ENCODE measurements at places on chromosomes 6 and 20.

DNA sequence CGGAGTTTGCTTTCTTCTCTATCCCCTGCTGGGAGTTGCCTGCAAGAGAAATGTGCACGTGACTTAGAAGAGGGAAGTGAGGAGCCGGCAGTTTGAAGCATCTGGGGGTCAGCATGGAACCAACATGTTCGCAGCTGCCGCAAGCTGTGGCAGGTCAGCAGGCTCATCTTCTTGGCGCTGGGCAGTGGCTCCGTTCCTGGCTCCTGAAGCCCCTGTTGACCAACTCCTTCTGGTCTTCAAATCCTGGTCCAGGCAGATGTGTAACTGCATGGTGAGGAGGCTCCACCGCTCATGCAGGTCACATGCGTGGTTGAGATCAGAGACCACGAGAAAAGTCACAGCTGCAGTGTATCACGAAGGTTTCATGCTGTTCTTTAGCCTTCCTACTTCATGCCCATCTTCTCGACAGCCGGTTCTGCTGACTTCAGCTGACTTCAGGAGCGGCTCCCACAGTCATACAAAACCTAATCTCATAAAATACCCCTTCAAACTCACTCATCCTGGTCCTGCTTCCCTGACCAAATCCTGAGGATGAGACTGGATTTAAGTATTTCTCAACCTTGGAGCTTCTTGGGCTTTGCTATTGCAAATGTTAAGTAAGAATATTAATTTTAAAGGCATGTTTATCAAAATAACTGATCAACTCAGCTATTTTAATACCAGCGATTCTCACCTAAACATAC lies 44.9 kb upstream of the BCAS1 start:
- DNase-seq, result no peak

DNA sequence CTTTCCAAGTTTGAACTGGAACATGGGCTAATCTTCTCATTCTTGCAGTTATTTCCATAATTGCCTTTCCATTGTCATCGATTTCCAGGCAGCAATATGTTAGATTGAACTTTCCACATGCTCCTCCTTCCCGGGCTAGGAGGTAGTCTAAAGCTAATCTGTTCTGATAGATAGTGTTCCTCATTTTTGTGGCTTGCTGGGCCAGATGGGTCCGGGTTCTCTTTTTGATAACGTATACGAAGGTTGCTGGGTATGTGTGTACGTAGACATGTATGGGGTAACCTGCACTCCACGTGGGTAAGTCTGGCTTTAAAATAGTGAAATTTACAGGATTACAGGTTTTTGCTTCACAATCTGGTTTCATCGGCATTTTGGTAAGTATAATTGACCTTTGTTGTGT lies 14.0 kb upstream of the GMPR start:
- DNase-seq, result no peak

GRCh38 chr20:46330831-46331371 lies 22.6 kb upstream of the CDH22 start:
- no peak for DNase-seq

DNA sequence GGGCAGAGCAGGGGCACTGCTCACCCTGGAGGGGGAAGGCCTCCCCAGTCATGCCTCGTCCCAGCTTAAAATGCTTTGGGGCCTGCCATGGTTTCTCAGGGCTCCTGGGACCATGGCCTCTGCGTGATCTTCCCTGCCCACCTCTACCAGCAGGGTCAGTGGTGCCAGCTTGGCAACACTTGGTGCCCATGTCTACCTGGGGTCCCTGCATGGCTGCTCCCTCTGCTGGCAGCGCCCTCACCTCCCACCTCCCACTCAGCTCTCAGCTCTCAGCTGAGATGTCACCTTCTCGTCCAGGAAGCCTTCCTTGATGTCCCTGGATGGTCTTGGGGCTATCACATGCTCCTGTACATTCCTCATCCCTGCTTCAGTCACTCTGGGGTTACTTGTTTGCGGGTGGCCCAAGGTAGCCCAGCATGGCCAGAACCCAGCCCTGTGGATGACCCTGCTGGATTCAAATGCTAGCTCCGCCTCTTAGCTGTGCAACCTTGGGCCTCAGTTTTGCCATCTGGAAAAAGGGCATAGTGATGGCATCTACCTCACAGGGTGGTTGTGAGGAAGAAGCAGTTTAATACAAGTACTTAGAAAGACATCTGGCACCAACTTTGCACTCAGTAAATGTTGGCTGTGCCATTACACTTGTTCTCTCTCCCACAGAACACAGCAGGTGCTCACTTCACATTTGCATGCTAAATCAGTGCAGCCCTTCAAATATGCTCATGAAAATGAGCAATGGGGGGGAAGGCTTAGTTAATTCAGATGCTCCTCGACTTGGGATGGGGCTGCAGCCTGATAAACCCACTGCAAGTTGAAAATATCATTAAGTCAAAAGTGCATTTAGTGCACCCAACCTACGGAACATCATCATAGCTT lies 53.5 kb upstream of the PTPN1 start:
- DNase-seq, result no peak

GRCh38 chr6:38509713-38510112 lies 130.0 kb downstream of the BTBD9 start:
- DNase-seq, result no peak
